ENCODE measurements at places on chromosomes 1 and 21.

GRCh38 chr1:21775985-21776562 lies 6.9 kb downstream of the USP48 start:
- no peak for DNase-seq

- no peak for DNase-seq
Measured at GRCh38 chr1:9395018-9395417, 102.3 kb downstream of the SPSB1 start.

GRCh38 chr1:59110271-59110670 lies 186.6 kb upstream of the FGGY start:
- DNase-seq: no peak

GRCh38 chr1:39189592-39190041 lies 14.9 kb upstream of the MACF1 start:
- DNase-seq: no peak

- DNase-seq: no peak
Measured at GRCh38 chr1:219555806-219556205, 57.1 kb downstream of the ZC3H11B start.

GRCh38 chr1:13541435-13542215 lies 27.8 kb upstream of the LRRC38 start:
- DNase-seq: no peak

DNA sequence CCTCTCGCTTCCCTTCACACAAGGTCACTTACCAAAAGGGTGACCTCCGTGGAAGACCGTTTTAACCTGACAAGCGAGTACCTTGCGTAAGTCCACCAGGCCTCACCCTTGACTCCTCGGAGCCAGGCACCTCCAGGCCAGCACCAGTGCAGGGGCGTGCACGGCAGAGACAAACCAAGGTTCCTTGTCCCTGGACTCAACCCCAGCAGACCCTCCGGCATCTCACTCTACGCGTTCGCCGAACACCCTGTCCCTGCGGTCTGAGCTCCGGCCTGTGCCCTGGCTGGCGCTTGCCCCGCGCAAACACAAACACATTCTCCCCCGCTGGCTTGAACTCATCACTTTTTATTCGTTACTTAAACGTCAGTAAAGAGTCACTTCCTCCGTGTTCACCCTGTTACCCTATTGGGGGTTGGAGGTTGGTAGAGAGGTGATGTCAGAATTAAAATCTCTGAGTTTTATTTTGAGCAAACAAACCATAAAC lies 4.5 kb downstream of the TBX15 start:
- no peak for DNase-seq

Measured in stimulated activated CD8-positive, alpha-beta memory T cell treated with anti-CD3 and anti-CD28 coated beads, Interleukin-4, amount 100 ng/mL, for 24 hours (primary cell).